ENCODE measurements at places on chromosomes 5 and 9. TPM values are rescaled to one million over a fixed set of nuclear protein-coding genes. Genes with fewer than 3 reads are reported as not detected.

DNA sequence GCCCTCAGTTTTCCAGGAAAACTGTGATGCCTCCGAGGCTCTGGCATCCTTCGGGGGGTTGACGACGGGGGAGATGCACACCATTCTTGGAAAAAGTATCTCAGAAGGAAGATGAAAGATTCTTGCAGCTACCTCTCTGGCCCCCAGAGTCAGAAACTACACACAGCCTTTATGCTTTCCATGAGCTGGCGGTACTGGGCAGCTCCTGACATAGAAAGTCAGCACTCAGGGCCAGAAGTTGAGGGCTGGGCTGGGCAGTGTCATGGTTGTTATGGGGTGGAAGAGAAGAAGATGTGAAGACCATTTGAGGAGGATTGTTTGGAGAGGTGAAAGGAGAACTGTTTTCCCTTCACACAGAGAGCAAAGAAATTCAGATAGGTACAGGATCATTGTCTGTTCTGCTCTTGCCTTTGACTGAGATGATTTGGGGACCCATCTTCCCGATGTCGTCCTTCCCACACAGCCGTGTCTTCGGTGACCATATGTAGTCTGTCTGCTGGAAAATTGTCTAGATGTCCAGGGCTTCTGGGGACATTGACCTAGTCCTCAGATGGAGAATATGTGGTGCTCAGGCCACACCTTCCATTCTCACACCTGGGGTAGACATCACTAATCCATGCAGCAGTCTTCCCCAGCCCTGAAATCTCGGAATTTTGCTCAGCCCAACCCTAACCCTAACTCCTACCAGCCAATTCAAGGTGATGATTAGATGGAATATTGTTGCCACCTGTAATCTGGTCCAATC is 237.1 kb downstream of the CACNA1B start:
- no peaks in the 10 kb centered on the region for H3K36me3 ChIP-seq
- no peaks in the 10 kb centered on the region for H3K4me1 ChIP-seq
- H3K27ac ChIP-seq = no peak overlapping the region
- no peak for DNase-seq

DNA sequence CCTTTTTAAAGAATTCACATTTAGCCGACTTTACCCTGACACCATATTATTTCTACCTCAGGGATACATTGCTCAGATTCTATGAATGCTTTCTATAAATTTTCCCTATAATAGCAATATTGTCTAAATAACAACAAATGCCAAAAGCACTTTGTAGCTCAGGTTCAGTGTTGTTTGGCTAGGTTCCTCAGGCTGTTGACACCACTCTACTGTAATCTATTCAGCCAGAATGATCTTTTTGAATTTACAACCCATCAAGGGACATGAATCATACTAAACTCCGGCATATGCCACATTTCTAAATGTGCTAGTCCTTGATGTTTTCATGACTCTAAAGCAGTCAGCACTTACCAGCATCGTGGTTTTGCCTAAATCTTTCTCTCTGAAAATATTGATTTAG is 641.5 kb upstream of the CDH10 start:
- H3K4me1 ChIP-seq = no peaks in the 10 kb centered on the region
- DNase-seq = no peak
- H3K4me3 ChIP-seq = no peak overlapping the region

GRCh38 chr9:9045572-9045971 is 1246.0 kb upstream of the DMAC1 start:
- H3K36me3 ChIP-seq = no peaks in the 10 kb centered on the region
- H3K27ac ChIP-seq = no peak overlapping the region
- no peaks in the 10 kb centered on the region for H3K4me1 ChIP-seq
- no peaks in the 10 kb centered on the region for H3K27me3 ChIP-seq
- H3K4me3 ChIP-seq = no peak overlapping the region
- peak; percentile 33 for DNase-seq

DNA sequence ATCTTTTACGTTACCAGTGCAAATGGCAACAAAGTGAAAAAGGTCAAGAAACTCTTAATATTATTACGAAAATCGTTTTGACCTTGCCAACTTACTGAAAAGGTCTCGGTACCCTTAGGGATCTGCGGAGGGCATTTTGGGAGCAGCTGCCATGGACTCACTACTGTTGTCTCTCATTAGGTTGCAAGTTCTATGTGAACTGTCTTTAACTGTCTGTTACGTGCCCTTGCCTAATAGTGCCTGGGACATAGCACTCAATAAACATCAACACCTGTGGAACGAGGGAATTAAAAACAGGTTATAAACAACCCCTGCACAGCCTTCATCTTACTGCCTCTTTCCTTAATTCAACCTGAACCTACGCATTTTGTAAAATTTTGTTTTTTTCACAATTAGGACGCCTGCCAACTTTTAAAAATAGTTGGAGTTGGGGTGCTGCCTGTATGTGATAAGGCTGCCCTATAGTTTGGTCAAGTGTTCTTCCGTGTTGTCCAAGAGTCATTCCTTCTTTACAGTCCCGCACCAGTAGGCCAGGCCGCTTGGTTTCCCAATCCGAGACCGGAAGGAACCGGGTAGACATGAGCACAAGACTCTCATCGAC is 527 bp upstream of the SREK1 start:
- H3K4me1 ChIP-seq = peaks cover 5% of the 10 kb centered on the region
- H3K4me3 ChIP-seq = peak overlapping the region; percentile 61
- H3K27ac ChIP-seq = peak overlapping the region; percentile 99
- H3K27me3 ChIP-seq = no peaks in the 10 kb centered on the region

DNA sequence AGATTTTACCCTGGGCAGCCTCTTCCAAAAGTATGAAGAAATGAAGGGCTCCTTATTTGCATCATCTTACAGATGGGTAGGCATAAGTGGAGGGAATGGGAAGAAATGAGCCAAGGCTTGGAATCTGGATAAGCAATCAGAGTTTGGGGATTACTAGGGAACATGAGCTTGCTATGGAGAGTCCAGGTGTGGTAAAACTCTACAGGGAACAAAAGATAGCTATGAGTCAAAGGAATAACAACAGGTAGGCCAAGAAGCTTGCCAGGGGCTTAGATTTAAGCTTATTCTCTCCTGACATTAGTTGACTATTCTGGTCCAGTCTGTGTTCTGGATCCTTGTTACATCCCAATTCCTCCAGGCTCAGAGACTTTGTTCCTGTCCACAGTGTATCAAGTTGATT is 16.4 kb downstream of the RFK start:
- no peaks in the 10 kb centered on the region for H3K36me3 ChIP-seq
- no peak overlapping the region for H3K4me3 ChIP-seq
- no peak overlapping the region for H3K27ac ChIP-seq
- H3K27me3 ChIP-seq = no peaks in the 10 kb centered on the region
- peaks cover 15% of the 10 kb centered on the region for H3K4me1 ChIP-seq
- DNase-seq = no peak

DNA sequence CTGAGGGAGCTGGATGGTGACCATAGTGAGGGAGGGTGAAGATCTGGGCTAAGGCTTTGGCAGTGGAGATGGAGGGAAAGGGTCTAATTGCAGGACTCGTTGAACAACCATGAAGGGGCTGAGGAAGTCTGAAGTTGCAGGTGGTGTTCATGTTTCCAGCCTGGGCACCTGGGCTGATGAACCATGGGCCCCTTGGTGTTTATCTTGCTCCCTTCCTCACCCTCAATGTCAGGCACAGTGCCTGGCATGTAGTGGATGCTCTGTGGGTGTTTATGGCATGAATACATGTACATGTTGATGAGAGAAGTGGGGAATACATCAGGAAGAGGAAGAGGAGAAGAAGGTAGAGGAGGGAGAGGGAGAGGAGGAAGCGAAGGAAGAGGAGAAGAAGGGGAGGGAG is 31.3 kb upstream of the COL15A1 start:
- H3K4me1 ChIP-seq = peaks cover 60% of the 10 kb centered on the region
- DNase-seq = no peak
- no peaks in the 10 kb centered on the region for H3K27me3 ChIP-seq
- no peak overlapping the region for H3K4me3 ChIP-seq

- H3K4me1 ChIP-seq = peaks cover 6% of the 10 kb centered on the region
- H3K4me3 ChIP-seq = no peak overlapping the region
- no peak for DNase-seq
- H3K36me3 ChIP-seq = peaks cover 3% of the 10 kb centered on the region
Measured at GRCh38 chr9:110089681-110090370, 118.1 kb downstream of the C9orf152 start.

DNA sequence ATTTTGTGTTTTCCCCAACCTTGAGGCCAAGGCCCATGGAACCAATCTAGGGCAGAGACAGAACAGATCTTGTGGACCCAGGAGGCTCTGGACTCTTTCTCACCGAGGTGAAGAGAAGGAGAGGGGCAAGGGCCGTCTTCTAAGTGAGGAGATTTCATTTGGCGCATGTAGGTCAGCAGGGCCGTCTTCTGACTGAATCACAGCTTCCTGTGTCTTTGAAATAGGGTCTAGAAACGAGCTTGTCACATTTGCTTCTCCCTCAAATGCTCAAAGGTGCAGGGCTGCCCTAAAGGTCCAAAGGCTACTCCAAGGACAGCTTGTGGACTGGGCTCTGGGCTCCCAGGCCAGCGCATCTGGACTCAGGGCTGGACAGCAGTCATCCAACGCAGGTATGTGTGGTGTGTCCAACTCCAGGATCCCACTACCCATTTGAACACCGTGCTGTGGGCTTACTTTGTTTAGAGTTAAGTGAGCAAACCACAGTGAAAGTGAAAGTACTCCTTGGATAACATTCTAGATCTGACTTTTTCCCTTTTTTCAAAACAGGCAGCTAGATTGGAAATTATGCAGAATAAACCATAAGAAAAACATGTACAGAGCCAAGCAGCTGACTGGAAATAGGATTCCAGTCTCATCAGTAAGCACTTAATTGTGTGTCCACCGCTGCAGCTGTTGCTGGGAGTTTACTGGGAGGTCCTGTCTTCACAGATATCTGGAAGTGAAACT is 357.0 kb downstream of the GADD45G start:
- H3K36me3 ChIP-seq = no peaks in the 10 kb centered on the region
- no peak overlapping the region for H3K4me3 ChIP-seq
- peaks cover 26% of the 10 kb centered on the region for H3K4me1 ChIP-seq
- H3K27ac ChIP-seq = peak overlapping the region; percentile 32

DNA sequence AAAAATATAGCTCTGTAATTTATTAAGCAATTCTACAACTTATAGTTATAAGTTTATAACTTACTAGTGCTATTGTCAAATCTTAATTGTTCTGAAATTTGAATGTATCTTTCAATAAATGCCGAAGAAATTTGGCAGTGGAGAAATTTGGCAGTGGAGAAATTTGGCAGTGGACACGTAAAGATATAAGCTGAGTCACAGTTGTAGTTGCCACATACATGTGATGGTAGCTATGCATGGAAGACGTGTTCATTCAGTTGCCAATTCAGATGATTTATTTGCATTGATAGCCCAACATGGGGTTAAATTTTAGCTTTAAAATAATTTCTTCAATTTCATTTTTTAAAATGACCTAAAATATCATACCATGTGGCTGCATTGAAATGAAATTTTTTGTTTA is 127.8 kb upstream of the NR4A3 start:
- DNase-seq = no peak
- H3K4me1 ChIP-seq = peaks cover 4% of the 10 kb centered on the region
- no peak overlapping the region for H3K27ac ChIP-seq

DNA sequence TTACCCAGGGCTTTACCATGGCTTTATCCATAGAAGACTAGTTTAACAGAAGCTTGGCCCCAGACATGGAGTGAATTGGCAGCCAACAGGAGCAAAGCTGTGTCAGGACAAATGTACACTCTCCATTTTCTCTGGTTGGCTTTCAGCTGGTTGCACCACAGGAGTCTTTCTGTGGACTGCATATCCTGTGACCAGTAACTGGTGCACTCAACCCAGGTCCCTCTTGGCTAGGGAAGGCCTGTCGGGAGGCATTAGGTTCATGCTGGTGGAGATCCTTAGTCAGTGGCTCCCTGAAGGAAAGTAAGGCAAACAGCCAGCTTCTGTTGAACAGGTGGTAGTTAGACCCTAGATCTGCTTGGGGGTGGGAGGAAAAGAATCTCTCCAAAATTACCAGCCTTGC is 146.9 kb upstream of the TLX3 start:
- no peak overlapping the region for H3K4me3 ChIP-seq
- H3K27me3 ChIP-seq = no peaks in the 10 kb centered on the region
- no peak for DNase-seq
- no peak overlapping the region for H3K27ac ChIP-seq

GRCh38 chr9:131714161-131714646 is 25.7 kb downstream of the RAPGEF1 start:
- H3K27me3 ChIP-seq = no peaks in the 10 kb centered on the region
- H3K27ac ChIP-seq = peak overlapping the region; percentile 81
- no peak overlapping the region for H3K4me3 ChIP-seq
- DNase-seq = peak; percentile 69
- H3K36me3 ChIP-seq = no peaks in the 10 kb centered on the region

DNA sequence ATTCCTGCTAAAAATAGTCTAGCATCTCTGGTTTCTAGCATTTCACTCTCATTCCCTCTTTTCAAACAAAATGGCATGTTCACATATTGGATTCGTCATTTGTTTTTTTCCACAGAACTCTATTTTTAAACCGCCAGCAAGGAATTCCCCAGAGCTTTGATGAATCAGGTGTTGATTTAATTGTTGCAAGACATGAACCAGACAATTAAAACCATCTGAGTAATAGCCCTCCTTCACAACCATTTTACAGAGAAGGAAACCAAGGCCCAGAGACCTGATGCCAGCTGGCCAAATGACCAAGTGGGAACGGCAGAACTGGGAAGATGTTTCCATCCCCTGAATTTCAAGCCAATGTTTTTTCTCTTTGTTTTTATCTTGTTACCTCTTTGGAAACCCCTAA is 167.0 kb downstream of the CAAP1 start:
- no peaks in the 10 kb centered on the region for H3K27me3 ChIP-seq
- DNase-seq = peak; percentile 29
- no peaks in the 10 kb centered on the region for H3K36me3 ChIP-seq
- H3K27ac ChIP-seq = no peak overlapping the region
- H3K4me3 ChIP-seq = no peak overlapping the region

GRCh38 chr9:100204796-100205195 is 105.8 kb downstream of the INVS start:
- no peaks in the 10 kb centered on the region for H3K27me3 ChIP-seq
- H3K4me3 ChIP-seq = no peak overlapping the region
- H3K36me3 ChIP-seq = no peaks in the 10 kb centered on the region

GRCh38 chr9:77177894-77178794 is 810 bp downstream of the VPS13A start:
- H3K4me3 ChIP-seq = peak overlapping the region; percentile 79
- H3K27ac ChIP-seq = peak overlapping the region; percentile 87
- DNase-seq = peak; percentile 39
- H3K4me1 ChIP-seq = peaks cover 7% of the 10 kb centered on the region
- no peaks in the 10 kb centered on the region for H3K36me3 ChIP-seq

DNA sequence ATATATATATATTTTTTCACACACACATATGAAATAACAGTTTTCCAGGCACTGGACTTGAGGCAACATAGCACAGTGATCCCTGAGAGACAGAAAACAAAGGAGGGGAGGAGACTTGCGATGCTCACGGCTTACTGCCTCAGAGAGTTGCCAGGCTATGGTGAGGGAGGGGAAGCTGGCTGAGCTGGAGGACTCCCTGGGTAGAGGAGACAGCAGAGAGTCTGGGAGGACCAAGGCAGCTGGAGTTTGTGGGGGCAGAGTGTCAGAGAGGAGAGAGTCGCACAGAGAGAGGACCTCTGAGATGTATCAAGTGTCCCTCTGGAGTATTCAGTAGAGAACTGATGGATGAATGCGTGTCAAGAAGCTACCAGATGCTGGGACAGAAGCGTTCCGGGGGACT is 23.1 kb upstream of the QSOX2 start:
- peaks cover 20% of the 10 kb centered on the region for H3K4me1 ChIP-seq
- DNase-seq = no peak
- H3K27ac ChIP-seq = peak overlapping the region; percentile 47
- no peaks in the 10 kb centered on the region for H3K36me3 ChIP-seq
- no peak overlapping the region for H3K4me3 ChIP-seq

Gene PIP5K1B
- total RNA-seq = 1.2 TPM

Gene WWC1
- 0.89 TPM for total RNA-seq

Gene IRX1
- total RNA-seq = 1.2 TPM

Gene SLC6A19
- total RNA-seq = not detected

Gene NFIL3
- 12.8 TPM for total RNA-seq

Gene IFNA21
- not detected for total RNA-seq
